ENCODE measurements at places on chromosomes 4 and X.
A peak's percentile ranks its signal among the peaks of the same experiment; 100 is the strongest.

- no peak for DNase-seq
Observed at GRCh38 chrX:21623778-21624501, 34.2 kb downstream of the KLHL34 start.

DNA sequence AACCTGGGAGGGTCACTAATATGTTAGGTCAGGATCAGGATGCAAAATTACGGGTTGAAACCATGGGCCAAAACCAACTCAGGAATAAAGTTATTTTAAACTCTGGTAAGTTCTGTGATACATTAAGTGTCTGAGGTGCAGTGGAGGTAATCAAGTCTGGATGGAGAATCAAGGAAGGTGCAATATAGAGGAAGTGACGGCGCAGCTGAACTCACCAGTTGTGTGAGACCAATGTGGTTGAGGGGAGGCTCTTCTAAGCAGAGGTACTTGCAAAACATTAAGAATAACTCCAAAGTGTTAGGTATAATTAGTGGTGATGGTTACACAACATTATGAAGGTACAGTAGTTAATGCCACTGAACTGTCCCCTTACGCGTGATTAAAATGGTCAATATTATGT lies 19.7 kb downstream of the GAB3 start:
- no peak for DNase-seq

- DNase-seq, result no peak
Observed at GRCh38 chr4:164780839-164781238, 26.9 kb downstream of the SMIM31 start.

DNA sequence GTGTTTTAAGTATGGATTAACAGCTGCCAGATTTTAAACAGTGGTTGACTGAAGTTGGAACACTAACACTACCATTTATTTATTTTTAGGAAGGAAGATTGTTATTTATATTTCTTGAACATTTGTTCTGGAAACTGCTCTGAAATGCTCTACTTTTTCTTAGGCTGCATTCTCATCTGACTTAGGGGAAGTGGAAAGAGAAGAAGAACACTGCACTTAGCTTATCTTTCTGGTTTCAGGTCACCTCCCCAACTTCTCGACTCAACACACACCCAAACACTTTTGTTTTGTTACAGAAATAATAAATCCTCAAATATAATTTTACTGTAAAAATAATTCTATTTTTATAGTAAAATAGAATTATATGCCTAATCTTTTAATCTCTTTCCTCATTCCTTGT lies 18.6 kb downstream of the BLTP1 start:
- no peak for DNase-seq

DNA sequence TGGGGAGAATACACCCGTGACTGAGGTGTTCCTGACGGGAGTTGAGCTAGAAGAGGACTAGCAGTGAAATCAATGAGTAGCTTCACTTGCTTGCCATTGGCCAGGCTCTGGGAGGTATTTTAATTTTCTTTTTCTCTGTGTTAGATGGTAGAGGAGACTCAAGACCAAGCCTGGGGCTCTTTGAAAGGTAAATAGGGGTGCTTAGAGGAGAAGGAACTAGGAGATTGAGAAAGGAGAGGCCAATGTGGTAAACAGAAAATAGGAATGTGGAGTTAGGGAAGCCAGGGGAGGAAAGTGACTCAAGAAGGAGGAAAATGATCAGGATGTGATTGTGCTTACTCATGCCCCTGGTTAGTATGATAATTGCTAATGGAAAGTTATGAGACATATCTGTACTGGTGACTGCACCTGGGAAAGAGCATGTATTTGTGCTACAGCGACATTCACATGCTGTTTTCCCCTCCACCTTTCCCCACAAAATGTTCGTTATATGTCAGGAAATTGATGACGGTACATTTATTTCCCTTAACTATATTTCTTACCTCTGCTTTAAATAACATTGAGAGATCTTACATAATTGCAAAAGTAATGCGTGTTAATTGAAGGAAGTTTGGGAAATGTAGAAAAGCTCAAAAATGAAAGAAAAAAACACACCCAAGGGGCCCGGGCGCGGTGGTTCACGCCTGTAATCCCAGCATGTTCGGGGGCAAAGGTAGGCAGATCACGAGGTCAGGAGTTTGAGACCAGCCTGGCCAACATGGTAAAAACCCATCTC lies 16.9 kb upstream of the LRBA start:
- peak; percentile 41 for DNase-seq

DNA sequence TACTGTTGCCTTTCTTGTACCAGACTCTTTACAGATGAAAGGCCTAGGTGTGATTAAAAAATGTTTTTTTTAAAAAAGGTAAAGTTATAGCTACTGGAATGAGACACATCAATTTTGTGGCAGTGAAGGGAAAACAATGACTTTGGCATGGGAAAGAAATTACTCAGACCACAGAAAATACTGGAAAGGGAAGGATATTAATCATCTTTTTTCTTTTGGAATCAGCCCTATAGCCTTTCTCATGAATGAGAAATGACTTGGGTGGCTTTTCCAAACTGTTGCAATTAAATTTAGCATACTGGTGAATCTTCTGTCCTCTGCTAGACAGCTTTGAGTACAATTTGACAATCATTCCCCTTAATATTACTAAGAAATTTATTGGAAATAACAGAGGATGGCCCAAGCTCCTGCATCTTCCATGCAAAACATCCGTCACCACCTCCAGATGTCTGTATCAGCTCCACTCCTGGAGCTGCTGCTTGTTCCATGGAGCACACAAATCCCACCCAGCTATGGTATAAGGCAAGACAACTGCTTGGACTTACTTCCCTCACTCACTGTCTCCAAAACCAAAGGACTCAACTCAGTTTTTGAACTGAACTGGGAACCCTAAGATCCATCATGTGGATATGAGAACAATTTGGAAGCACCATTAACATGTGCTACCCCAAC lies 97.6 kb upstream of the ARSJ start:
- no peak for DNase-seq

- no peak for DNase-seq
Observed at GRCh38 chr4:2626231-2626630, 89.8 kb downstream of the FAM193A start.

DNA sequence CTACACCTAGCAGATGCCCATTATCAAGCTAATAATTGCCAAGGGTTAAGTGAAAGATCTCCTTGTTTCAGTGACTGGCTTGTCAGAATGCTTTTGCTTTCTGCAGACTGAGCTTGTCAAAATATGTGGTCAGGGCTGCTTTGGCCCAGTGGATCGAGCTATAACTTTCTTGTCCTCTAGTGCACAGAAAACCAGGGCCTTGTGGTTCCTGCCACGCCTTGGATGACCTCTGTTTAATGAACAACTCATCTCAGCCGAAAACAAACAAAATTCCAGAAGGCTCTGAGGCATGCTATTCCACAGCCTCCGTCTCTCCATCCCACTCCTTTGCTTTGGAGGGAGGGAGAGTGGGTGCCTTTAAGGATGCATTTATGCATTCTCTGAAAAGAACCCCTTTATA lies 11.3 kb downstream of the EVC start:
- DNase-seq, result peak; percentile 22

GRCh38 chrX:70664726-70665125 lies 220.1 kb downstream of the DLG3 start:
- peak; percentile 1 for DNase-seq
